COLO829 (cell line): ENCODE measurements at places on chromosomes 11 and 22.

GRCh38 chr11:90220391-90220790 lies 2.5 kb downstream of the CHORDC1 start:
- DNase-seq = no peak

DNA sequence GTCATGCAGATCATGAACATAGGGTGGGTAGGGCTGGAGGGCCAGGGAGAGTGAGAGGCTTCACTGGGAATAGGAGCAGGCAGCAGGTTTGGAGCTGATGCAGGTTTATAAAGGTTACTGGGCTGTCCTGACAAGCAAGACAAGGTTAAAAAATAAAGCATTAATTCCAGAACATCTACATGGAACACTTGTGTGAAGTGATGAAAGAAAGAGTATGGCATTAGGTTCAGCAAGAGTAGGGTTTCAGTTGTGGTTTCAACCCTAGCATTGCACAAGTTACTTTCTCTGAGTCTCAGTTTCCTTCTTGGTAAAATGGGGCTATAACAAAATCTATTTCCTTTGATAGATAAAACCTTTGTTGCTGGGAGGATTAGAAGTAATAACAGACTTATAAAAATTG lies 114.6 kb upstream of the SESN3 start:
- no peak for DNase-seq

- DNase-seq = peak; percentile 49
Observed at GRCh38 chr22:32050678-32051515, 7.8 kb downstream of the SLC5A1 start.

DNA sequence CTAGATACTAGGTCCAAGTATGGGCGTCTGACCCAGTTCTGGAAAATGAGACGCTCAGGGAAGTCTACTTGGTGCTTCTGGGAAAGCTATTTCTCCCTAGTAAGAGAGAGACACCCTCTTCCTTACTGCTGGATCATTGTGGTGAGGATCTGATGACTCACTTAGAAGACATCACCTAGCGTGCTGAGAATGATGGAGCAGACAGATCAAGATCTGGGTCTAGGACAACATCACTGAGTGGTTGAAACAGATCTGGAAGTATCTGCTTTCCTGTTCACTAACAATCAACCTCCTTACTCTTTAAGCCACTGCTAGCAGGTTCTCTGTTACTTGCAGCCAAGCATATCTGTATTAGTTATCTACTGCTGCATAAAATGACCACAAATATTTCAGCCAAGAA lies 38.3 kb upstream of the HMGXB4 start:
- DNase-seq = no peak

GRCh38 chr11:117479372-117479771 lies 151.7 kb downstream of the CEP164 start:
- no peak for DNase-seq

GRCh38 chr22:30301995-30302809 lies 12.9 kb upstream of the CASTOR1 start:
- DNase-seq = no peak

DNA sequence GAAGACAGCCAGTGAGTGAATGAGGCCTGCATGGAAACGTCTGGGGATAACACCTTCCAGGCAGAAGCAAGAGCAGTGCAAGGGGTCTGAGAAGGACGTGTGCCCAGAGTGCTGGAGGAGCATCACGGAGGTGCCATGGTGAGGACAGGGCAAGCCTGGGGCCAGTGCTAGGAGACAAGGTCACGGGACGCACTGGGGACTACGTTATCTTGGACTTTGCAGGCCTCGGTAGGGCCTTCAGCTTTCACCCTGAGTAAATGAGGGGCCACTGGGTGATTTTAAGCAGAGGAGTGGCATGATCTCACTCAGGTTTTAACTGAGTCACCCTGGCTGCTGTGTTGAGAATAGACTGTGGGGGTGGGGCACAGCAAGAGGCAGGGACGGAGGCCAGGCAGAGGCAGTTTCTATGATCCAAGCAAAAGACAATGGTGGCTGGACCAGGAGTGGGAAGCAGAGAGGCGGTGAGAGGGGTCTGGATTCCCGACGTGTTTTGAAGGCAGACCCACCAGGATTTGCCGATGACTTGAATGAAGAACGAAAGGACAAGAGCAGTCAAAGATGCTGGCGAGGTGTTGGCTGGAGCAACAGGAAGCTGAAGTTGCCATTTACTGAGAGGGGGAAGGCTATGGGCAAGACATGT lies 102.7 kb upstream of the PARVA start:
- DNase-seq = no peak

DNA sequence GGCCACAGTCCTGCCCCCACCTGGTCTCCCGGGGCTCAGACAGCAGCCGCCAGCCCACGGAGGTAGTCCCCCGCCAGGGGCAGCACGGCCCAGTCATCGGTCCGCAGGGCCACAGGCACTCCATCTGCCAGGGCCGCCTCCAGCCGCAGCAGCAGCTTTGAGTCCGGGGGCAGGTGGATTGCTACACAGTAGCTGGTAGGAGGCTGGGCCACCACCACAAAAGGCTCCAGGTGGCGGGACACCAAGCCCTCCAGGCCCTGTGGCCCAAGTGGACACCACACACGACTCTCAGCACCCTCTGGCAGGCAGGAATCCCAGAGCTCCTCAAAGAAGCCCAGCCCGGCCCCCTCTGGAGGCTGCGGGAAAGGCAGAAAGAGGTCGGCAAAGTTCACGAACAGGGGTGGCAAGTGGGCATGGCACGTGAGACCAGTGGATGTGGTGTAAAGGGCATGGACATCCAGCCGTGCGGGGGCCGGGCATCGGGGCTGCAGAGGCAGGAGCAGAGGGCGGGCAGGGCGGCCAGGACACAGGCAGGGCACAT lies 2.9 kb downstream of the AP5B1 start:
- no peak for DNase-seq

DNA sequence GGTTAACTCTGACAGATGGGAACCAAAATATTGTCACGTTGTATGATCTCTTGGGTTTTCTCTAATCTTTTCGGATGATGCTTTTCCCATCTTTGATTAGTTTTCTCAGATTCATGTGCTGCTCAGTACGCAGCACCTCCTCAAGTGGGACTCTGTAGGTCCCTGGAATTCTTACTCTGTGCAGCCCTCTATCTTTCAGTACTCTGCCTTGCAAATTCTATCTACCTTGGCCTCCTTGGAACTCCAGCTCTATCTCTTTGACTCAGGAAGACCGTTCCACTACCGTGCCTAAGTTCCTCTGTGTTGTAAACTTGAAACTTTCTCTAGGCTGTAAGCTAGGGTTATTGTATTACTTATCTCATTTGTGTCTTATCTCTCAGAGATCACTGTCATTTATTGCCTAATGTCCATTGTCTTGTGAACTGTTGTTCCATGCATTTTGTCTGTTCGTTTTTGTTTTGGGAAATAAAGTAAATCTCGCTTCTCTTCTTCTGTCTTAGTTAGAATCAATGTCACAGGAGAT lies 20.1 kb upstream of the CHORDC1 start:
- DNase-seq = no peak

GRCh38 chr11:93059117-93059957 lies 89.9 kb downstream of the MTNR1B start:
- no peak for DNase-seq

GRCh38 chr11:65927904-65928397 lies 8.7 kb downstream of the DRAP1 start:
- DNase-seq = no peak

DNA sequence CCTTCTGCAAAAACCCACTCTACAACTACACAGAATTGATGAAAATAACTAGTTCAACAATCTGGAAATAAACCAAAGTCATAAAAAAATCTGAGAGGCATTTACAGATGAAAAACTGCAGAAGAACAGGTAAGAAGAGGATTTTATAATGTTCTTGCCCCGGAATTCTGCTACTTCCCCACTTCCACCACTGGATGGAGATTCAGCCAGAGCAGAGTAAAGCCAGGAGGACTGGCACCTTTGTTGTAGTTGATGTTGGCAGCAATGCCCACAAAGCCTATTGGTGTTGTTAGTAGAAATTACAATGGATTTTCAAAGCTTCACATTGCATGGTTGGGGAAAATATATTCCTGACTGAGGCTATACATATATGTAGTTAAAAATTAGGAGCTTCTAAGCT lies 640.2 kb downstream of the LRRC4C start:
- DNase-seq = no peak

DNA sequence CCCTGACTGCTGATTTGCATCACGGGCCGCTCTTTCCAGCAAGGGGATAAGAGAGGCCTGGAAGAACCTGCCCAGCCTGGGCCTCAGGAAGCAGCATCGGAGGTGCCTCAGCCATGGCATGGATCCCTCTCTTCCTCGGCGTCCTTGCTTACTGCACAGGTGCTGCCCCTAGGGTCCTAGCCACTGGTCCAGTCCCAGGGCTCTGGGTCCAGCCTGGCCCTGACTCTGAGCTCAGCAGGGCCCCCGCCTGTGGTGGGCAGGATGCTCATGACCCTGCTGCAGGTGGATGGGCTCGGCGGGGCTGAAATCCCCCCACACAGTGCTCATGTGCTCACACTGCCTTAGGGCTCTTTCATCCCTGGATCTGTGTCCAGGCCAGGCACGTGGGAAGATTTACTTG lies 7.0 kb upstream of the IGLL5 start:
- no peak for DNase-seq

DNA sequence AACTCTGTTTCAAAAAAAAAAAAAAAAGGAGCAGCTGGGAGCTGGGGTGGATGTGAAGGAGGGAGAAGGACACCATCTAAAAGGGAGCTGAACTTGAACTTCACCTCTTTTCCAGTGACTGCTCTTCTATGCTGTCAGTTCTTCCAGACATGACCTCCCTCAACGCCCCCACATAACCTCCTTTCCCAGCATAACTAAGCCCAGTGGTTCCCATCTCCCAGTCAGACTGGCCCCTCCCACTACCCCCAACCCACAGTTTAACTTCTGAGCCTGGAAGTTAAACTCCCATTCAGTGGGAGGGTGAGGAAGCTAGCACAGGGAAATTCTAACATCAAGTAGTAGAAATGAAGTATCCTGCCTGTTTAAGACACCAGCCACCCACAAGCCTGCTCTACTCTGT lies 1.8 kb downstream of the ARHGAP1 start:
- no peak for DNase-seq

- DNase-seq = no peak
Observed at GRCh38 chr11:64764040-64764611, 4.4 kb upstream of the PYGM start.

DNA sequence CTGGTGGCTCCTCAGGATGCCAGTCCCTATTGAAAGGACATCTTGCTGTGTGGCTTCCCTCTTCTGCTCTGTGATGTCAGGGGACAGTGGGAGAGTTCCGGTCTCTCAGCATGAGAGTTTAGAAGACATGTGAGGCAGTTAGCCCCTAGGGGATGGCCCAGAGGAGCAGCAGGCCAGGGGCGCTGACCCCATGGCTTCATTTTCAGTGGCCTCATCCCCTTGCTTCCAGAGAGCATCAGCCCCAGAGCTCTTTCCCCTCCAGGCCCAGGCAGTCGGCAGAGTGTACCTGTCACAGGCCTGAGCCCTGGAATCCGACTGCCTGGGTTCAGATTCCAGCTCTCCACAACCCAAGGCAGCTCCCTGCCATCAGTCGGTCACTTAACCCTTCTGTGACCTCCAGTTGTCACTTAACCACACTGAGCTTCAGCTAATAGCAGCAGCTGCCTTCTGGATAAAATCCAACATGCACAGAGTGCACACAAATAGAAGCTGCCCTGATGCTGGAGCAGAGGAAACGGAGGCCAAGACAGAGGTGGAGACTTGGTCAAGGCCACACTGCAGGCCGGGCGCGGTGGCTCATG lies 14.1 kb upstream of the LRRC10B start:
- no peak for DNase-seq

- DNase-seq = no peak
Observed at GRCh38 chr11:46357483-46357936, 10.2 kb downstream of the DGKZ start.

GRCh38 chr11:84714316-84714780 lies 912.8 kb downstream of the DLG2 start:
- DNase-seq = peak; percentile 34

GRCh38 chr11:30342736-30343166 lies 19.8 kb downstream of the ARL14EP start:
- DNase-seq = no peak

GRCh38 chr22:36991206-36991605 lies 28.0 kb downstream of the TST start:
- DNase-seq = no peak

GRCh38 chr22:39833093-39833492 lies 60.5 kb downstream of the ENTHD1 start:
- DNase-seq = no peak

DNA sequence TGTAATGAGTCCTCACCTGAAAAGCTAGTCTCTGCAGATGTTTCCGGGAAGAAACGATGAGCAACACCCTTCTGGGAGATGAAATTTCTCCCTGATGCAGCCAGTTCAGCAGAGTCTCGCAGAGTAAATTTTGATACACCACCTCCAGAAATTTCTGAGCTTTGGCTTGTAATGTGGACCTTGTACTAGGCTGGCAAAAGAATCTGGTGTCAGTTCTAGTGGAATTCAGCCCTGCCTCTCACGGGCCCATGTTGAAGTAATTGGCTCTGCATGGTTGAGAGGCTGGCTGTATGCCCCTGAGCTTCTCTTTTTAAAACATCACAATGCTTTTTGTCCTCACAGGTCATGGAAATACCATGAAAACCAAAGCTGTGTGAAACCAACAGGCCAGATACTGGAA lies at the start of gene GLYAT:
Gene GLYAT (minus strand): TSS at position 125 of the 400 bp plus-strand sequence. CDS start 7,447 bp downstream, outside the sequence.
- DNase-seq = no peak

DNA sequence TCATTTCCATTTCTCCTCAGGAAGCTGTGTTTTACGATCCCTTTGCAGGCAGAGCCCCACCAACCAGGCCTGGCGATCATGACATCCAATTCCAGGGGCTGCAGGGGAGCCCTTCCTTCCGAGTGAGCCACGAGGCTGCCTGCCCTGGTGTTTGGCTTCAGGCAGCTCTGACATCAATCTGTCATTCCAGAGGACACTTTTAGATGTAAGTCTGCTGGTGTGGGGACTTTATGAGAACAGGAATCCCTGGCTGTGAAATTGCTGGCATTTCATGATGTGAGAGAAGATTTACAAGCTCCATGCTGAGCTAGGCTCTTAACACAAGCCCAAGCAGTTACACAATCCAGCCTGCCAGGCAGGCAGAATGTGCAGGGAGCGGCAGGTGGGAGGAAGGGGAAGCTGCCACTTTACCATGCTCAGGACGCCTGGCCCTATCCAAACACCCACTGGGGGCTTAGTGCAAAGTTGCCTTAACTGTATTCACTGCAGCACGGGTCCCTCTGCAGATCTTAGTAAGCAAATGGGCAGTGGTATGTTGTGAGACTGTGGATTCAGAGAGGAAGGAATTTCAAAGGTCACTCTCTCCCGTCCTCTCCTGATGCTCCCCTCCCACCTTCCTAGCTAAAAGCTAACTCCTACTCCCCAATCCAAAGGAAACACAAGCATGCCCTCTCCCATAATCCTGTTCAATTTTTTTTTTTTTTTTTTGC lies 43.4 kb upstream of the MICAL2 start:
- no peak for DNase-seq

- no peak for DNase-seq
Observed at GRCh38 chr11:40513281-40513680, 946.2 kb downstream of the LRRC4C start.
